EH (cell line): ENCODE measurements at places on chromosomes 1 and 21.

DNA sequence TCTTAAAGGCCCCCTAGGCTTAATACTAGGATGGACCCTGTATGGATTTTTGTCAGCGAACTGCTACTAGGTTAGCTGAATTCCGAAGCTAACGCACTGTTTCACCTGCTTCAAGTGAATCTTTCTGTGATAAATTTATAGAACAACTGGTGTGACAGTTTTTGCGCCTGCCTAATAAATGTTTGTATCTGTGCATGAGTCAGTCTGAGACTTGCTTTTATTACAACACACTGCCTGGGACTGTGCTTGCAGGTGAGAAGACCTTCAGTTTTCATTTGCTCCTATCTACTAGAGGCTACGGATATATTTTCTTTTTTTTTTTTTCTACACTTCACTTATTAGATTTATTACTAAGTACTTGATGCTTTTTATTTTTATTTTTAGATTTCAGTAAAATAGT is 420.9 kb downstream of the SMYD3 start:
- DNase-seq = no peak

DNA sequence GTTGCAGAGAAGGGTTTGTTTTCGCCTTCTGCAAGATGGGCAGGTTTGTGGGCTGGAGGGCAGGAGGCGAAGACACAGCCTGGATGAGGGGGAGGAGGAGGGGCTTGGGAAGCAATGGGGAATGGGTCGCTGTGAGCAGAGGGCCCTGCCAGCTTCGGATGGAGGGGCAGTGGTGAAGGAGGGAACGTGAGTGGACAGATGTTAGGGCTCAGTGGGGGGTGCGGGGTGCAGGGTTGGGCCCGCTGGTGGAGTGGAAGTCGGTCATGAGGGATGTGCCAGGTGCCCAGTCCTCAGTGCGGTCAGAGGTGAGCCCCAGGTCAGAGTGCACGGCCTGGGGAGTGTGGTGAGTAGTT is 55.5 kb upstream of the ABCG1 start:
- no peak for DNase-seq

DNA sequence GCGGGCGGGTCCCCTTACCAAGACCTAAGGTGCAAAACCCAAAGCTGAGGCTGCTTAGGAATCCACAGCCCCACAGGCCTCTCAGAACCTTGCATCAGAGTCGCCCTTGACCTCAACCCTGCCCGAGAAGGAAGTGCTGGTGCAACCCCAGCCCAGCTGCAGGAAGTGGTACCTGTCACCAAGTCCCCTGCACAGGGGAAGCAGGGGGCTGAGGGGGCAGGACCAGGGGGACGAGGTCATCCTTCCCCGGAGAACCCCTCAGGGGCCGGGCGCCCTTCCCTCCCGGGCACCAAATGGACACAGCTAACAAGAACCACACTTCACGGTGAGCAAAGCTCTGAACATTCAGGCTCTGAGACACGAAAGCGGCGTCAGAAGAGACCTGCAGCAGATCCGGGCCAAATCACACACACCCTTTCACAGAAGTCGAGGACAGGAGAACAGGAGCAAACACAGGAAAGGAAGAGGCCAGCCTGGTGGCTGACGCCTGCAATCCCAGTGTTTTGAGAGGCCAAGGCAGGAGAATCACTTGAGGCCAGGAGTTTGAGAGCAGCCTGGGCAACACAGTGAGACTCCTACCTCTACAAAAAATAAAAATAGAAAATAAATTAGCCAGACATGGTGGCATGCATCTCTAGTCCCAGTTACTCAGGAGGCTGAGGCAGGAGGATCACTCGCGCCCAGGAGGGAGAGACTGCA is 6.4 kb downstream of the ITGB2 start:
- DNase-seq = no peak

DNA sequence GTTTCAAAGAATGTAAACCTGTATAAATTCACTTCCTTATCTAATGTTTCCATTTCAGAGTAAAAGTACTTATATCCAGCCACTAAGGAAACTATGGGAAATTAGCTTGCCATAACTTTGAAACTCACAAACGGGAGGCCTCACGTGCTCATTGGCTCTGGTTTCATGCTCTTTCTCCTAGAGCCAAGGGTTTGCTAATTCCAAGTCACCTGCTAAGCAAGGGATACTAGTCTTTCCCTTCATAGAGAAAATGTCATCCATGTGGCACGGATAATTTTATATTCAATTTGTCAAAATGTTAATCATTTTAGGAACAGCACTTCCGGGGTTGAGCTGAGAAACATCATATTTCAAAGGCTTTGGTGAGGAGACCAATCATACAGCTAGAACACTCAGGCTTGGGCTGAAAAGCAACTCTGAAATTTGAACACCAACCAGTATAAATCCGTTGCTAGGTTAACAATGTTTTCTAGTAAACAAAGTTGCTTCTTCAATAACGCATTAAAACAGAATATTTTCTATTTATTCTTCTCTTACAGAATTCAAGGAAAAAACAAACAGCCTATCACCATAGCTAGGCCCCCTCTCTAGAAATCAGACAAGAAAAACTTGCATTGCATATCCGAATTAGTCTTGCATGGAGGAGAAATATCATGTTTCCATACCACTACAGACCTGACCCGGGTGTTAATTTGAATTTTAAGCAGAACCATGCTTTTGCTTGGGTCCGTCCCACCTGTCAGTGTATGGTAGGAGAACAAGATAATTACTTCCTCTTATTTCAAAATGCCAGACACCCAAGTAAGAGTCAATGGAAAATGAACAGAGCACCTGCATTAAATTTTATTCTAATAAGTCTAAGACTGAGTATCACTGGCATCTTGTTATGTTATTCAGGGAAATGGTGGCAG is 196.1 kb upstream of the ESRRG start:
- DNase-seq = no peak

DNA sequence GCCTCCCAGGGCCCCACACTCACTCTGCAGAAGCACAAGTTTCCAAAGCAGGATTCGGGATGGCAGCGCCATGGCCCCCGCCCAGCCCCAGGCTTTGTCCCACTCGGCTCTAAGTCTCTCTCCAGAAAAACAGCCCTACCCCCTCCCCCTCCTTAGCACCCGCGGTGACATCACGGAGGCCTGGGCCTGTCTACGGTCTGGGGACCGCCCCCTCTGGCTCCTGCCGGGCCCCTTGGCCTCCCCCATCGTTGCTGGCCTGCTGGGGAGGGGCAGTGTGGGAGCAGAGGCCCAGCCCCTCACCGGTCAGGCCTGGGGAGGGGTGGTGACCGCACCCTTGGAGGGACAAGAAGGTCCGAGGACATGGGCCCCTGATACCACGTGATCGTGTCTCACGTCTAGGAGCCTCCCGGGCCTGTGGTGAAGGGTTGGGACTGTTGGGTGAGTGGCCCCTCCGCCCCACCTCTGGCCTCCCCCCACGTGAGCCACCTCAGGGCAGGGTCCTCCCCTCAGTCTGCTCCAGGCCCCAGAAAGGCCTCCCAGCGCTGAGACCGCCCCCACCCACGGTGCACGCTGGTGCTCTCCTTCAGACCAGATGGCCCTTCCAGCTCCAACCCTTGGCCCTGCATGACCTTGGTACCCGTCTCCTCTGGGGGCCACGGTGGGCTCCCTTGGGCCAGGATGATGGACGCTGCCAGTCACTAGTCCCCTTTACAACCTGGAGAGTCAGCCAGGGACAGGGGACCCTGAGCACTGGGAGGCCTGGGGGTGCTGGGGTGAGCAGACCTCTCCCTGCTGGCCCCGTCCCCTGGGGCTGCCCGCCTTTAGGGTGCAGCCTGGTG is at the start of gene MXRA8:
MXRA8 (minus strand) TSS at position 123 of the 839 bp plus-strand sequence; CDS start at position 72, 51 bp downstream.
- peak; percentile 94 for DNase-seq

DNA sequence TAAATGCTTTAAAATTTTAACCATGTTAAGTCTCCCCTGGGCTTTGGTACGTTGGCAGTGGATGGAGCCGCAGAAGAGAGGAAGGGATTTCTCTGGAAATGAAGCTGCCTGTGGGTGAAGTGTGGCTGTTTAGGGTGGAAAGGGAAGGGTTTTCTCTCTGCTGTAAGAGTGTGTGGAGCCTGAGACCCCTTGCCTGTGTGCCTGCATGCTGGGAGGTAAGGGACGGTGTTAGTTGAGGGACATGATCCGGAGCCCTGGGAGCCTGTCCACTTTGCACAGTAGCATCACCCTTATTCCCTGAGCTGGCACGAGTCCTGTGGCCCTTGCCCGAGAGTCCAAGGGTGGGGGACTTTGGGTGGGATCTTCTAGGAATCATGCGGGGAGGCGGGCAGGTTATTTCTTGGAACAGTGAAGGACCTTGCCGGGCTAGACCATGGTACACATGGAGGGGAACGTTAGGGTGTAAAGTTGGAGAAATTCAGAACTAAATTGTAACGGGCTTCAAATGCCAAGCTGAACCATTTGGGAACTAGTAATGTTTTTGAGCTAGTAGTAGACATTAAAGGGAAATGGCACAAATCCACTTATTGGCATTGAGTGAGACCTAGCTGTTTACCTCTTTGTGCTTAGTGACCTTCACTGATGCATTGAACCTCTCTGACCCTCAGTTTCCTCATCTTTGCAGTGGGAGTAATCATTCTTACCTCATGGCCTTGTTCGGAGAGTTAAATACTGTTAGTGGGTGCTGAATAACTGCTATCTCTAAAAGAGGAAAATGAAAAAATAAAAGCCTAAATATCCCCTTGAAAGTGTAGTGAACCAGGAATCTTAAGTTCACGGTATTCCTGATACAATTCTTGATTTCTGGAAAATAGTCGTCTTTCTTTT is 3.5 kb downstream of the GALNT2 start:
- DNase-seq = no peak

GRCh38 chr1:186643614-186644013 is 36.6 kb downstream of the PTGS2 start:
- DNase-seq = peak; percentile 61

GRCh38 chr1:30801771-30802198 is 44.2 kb upstream of the LAPTM5 start:
- DNase-seq = peak; percentile 68

DNA sequence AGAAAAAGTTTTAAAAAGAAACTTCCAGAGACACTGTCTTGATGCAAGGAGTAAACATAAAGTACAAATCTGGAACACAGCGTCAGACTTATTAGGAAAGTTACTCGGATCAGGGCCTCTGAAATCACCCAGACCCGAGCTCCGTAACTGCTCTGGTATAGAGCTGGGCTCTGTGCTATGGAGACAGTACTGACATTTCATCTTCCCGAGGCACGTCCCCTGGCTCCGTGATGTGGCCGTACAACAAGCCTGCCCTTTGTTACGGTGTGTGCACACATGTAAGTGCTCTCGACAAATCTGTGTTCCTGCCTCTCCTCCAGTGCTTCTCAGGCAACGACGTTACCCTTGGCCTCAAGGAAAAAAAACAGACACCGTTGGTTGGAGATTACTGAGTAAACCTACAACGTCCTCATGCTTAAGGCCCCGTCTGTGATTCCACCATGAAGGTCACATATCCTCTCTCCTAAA is 107.0 kb upstream of the IRF2BP2 start:
- no peak for DNase-seq

GRCh38 chr1:227218870-227219573 is 99.3 kb downstream of the CDC42BPA start:
- no peak for DNase-seq

DNA sequence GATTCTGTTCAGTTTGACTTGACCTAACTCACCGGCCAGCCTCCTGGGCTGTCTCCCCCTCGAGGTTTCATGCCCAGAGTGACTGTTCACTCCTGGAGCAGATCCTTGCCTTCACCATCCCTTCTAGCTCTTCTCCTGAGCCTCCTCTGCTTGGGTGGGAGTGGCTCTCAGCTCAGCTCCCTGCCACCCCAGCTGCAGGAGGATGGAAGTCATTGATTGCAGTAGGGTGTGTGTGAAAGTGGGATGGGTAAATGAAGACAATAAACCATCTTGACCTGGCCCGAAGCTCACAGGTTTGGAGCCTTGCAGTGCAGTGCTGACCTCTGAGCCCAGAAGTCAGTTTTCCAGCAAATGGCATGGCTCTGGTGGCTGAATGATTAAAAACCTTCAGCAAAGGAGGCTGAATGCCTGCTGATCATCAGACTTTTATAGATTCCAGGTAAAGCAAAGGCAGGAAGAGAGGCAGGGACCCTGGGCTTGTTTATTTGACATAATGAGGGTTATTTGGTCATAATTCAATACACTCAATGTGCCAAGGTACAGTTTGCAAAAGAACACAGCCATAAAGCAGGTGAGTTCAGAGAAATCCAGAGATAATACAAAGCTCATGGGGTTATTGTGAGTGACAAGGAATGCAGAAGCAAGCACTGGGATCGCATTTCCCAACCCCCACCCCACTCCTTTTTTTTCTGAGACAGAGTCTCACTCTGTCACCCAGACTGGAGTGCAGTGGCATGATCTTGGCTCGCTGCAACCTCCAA is 17.5 kb upstream of the TFF3 start:
- DNase-seq = no peak

- peak; percentile 64 for DNase-seq
These were observed 291.8 kb downstream of the DISC1 start for GRCh38 chr1:231918239-231919015.

- no peak for DNase-seq
These were observed 47.2 kb downstream of the GALNT2 start for GRCh38 chr1:230114237-230114651.

GRCh38 chr1:223659711-223660110 is 5.8 kb downstream of the CAPN8 start:
- no peak for DNase-seq
